SJCRH30 (cell line): ENCODE measurements at places on chromosomes 4 and X. TPM values are rescaled to one million over a fixed set of nuclear protein-coding genes. Genes with fewer than 3 reads are reported as not detected.
A peak's percentile ranks its signal among the peaks of the same experiment; 100 is the strongest.

- DNase-seq = no peak
These were observed 293.1 kb downstream of the TRIML1 start for GRCh38 chr4:188432328-188432727.

Gene SUPT20HL2
- total RNA-seq = 0.05 and 0.18 TPM in 2 replicates

DNA sequence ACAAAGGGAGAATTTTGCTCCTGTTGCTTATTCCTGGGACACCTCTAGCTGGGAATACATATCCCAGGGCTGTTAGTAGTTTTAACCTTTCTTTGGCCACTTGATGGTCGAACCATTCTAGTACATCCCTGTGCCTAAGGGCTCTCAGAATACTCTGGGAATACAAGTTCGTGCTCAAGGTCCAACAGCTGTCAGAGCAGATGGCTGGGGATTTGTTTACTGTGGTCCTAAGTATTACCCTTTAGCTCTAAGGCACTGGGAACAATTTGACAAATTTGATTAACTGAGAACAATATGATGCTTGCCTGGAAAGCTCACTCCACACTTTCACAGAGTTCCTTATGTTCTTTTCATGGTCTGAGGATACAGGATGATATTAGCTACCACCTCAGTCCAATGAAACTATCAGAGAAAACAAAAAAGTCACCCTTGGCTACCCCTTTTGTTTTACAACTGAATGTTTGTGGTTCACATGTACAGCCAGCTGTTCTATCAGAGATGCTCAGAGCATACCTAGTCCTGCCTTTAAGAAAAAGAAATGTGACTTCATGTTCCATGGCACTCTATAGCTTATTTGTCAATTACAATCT lies 47.4 kb upstream of the PHOX2B start:
- peak; percentile 44 for DNase-seq

DNA sequence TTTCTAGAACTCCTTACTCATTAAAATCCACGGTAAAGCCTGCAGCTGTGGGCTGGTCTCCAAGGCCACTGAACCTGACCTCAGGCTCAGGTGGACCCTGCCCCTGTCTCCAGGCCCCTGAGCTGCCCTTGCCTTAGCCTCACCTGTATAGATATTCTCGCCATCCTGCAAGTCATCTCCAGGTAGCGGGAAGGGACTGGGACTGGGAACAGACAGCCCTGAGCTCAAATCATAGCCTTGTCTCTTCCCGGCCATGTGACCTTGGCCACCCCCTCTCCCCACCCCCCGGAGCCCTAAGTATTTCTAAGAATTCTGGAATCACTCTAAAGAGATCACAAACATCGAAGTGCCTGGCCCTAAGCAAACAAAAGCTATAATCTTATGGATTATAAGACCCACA lies 17.7 kb downstream of the ABLIM2 start:
- no peak for DNase-seq

Gene SLC4A4
- 0.04 and 0.05 TPM in 2 replicates for total RNA-seq
